ENCODE measurements at places on chromosomes 11 and 22. TPM values are rescaled to one million over a fixed set of nuclear protein-coding genes. Genes with fewer than 3 reads are reported as not detected.

Gene MPZL3
- total RNA-seq: 3.5 TPM

Gene PIK3IP1
- 23.3 TPM for total RNA-seq

Gene ISX
- not detected for total RNA-seq

Gene KRTAP5-10
- not detected for total RNA-seq

Gene PRRG4
- total RNA-seq: 1.4 TPM

Gene PANX2
- total RNA-seq: 2.4 TPM

Gene APOA4
- not detected for total RNA-seq

Gene ASRGL1
- 17.8 TPM for total RNA-seq

Gene CARD16
- 7.7 TPM for total RNA-seq

Gene C1QTNF5
- 47.1 TPM for total RNA-seq

Gene ZC3H7B
- total RNA-seq: 56.4 TPM

Gene SERHL2
- 4.5 TPM for total RNA-seq

Gene FJX1
- total RNA-seq: 29.5 TPM

Gene SPTBN2
- total RNA-seq: 98.3 TPM

Gene TRIM49C
- not detected for total RNA-seq

Gene MS4A12
- not detected for total RNA-seq

Gene C1QTNF4
- total RNA-seq: 18.5 TPM

Gene TBRG1
- total RNA-seq: 24.1 TPM

Gene C22orf42
- total RNA-seq: not detected

Gene LARGE2
- total RNA-seq: 3.8 TPM

Gene FAM83F
- total RNA-seq: 3.4 TPM

Gene MICAL2
- 24.3 TPM for total RNA-seq

Gene MB
- 39.8 TPM for total RNA-seq

Gene KRTAP5-2
- total RNA-seq: not detected

Gene RFPL1
- total RNA-seq: not detected

Gene OR51G2
- total RNA-seq: not detected

Gene KCNJ11
- total RNA-seq: 5.2 TPM

Gene PHOX2A
- total RNA-seq: not detected

Gene C2CD3
- total RNA-seq: 44.8 TPM

Gene TMPRSS13
- 1.7 TPM for total RNA-seq

Gene SERGEF
- total RNA-seq: 22.2 TPM

Gene KCNJ1
- total RNA-seq: not detected

Gene ADSL
- 84.9 TPM for total RNA-seq

Gene ZFPL1
- total RNA-seq: 28.7 TPM

Gene PATE2
- total RNA-seq: not detected

Gene DMC1
- total RNA-seq: 6.5 TPM

Gene TRIM49
- not detected for total RNA-seq

Gene DEFB131B
- not detected for total RNA-seq

Gene CREB3L1
- 35.6 TPM for total RNA-seq

Gene POLR2F
- total RNA-seq: 32.8 TPM

Gene PRR33
- total RNA-seq: 0.16 TPM

Gene CD3D
- not detected for total RNA-seq

Gene HORMAD2
- 1.6 TPM for total RNA-seq

Gene CDC42EP1
- 19.0 TPM for total RNA-seq

Gene TIMM10
- total RNA-seq: 18.0 TPM

Gene ACTN3
- total RNA-seq: 0.49 TPM

Gene PRR5L
- total RNA-seq: 31.0 TPM

Gene SCUBE2
- 13.2 TPM for total RNA-seq

Gene PLAAT5
- total RNA-seq: 2.7 TPM

Gene E2F8
- 2.5 TPM for total RNA-seq

Gene EMID1
- 12.3 TPM for total RNA-seq

Gene CHRDL2
- not detected for total RNA-seq

Gene TMEM223
- 19.8 TPM for total RNA-seq

Gene TSGA10IP
- total RNA-seq: not detected
